ENCODE measurements at places on chromosomes 3 and 15. TPM values are rescaled to one million over a fixed set of nuclear protein-coding genes. Genes with fewer than 3 reads are reported as not detected.

The ATP8B4 gene
- 4.2 TPM for total RNA-seq

The GPR156 gene
- total RNA-seq, result not detected

The EPB42 gene
- not detected for total RNA-seq

The CEMIP gene
- 0.07 TPM for total RNA-seq
